WTC11 (cell line): ENCODE measurements at places on chromosomes 2 and 18.

DNA sequence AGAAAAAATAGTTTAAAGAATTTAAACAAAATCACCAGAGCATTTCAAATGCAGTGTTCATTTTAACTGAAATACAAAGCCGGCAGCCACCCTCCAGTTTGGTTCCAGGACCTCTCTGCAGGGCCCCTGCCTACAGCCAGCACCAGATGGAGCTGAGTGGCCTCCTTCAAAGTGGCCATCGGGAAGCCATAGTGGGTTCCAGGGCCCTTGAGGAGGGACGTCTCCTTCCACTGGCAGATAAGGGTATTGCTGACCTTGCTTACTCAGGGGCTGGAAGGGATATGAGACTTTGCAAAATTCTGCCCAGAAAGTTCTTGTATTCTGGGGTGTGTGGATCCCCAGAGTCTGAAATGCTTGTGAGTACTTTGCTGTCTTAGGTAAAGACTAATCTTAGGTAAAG is 205.2 kb upstream of the APCDD1 start:
- DNase-seq = peak; percentile 36

DNA sequence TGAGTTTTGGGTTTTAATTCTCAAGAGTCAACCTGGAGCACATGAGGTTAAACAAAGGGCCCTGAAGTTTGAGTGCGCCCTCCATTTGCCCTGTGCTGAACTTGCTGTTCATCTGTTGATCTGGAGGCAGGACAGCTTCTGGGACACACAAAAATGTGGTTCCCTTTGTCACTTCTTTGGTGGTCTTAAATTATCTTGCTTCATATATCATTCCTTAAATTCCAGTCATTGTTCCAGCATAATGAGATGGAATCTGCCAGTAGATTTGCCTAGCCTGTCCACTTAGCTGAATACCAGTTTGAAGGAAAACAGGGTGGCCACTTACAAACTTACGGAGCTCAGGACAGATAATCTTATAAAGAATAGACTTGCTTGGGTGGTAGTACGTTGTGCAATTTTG is 916 bp downstream of the CETN1 start:
- DNase-seq = no peak

DNA sequence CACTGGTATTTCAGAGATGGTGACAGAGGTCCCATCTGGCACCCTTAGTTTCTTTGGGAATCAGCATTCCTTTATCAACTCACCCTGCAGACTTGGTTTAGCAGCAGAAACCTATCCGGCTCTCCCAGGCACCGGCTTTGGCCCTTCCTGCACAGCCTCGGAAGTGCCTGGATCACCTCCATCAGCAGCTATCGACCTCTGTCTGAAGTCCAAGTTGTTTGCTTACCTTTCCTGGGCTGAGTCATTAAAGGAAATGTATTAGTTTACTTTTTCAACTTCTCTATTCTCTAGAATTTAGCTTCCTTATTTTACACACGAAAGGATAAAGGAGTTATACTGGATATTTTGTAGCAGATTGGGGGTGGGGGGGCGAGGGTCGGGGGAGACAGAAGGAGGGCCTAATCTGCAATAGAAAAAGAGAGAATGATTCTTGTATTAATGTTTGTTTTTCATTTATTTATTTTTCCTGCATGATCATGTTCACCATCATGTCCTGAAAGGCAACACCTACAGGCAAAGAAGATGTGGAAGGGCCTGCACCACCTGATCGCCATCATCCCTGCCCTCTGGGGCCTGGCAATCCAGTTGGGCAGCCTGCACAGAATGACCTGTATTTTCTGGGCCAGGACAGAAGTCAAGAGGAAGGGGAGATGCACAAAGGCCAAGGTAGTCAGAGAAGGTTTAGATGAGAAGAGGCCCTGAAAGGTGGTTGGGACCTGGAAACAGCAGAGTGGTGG is 22.1 kb upstream of the MAT2A start:
- no peak for DNase-seq

DNA sequence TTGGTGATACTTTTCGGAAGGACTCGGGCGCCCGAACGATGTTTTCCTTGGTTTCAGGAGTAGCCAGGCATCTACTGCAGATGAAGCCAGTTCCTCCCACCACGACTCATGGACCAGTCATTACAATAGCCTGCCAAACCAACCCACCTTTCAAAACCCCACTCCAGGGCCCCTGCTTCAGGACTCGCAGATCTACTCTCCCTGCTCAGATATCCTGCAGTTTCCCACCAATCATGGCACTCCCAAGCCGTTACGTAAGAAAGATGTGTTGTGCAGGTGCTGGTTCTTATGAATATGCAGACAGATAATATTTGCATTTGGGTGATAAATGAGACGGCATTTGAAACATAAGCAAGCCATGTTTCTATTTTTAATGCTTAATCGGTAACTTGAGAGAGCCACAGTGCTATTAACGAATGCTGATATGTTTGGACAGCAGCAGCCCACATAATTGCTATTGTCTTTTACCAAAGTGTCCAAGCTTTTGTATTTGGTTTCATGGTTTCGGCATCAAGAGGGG is 3.5 kb upstream of the CYS1 start:
- no peak for DNase-seq

DNA sequence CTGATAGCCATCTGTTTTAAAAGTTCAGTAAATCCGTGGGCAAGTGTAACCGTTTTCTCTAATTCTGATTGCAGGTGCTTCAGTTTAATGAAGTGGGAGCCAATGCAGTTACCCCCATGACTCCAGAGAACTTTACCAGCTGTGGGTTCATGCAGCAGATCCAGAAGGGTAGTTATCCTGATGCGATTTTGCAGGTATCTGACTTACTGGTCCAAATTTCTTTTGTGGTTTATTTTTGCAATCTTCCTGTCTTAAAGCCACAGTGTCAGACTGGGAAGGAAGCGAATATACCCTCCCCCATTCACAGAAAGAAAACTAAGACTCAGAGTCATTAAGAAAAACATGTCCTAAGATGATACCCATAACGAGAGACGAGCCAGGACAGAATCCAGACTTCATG is 7.7 kb downstream of the SERPINB2 start:
- no peak for DNase-seq

- no peak for DNase-seq
Measured at GRCh38 chr2:226333388-226333787, 466.2 kb downstream of the IRS1 start.

DNA sequence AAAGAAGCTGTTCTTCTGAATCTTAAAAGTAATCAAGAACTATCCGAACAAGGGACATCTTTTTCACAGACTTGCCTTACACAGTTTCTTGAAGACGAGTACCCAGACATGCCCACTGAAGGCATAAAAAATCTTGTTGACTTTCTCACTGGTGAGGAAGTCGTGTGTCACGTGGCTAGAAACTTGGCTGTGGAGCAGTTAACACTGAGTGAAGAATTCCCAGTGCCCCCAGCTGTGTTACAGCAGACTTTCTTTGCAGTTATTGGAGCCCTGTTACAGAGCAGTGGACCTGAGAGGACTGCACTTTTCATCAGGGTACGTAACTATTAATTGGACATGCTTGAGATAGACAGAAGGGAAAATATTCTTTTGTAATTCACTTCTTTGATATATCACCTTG is 2.4 kb downstream of the MRPL44 start:
- no peak for DNase-seq

- DNase-seq = no peak
Measured at GRCh38 chr2:18741895-18742732, 152.7 kb upstream of the NT5C1B start.

GRCh38 chr2:191811807-191812602 is 34.9 kb downstream of the CAVIN2 start:
- DNase-seq = peak; percentile 59

GRCh38 chr2:177872286-177872685 is 200.3 kb downstream of the PDE11A start:
- no peak for DNase-seq

- DNase-seq = no peak
Measured at GRCh38 chr18:61982475-61982874, 89.7 kb upstream of the RNF152 start.

GRCh38 chr2:29660201-29660600 is 261.2 kb downstream of the ALK start:
- no peak for DNase-seq

DNA sequence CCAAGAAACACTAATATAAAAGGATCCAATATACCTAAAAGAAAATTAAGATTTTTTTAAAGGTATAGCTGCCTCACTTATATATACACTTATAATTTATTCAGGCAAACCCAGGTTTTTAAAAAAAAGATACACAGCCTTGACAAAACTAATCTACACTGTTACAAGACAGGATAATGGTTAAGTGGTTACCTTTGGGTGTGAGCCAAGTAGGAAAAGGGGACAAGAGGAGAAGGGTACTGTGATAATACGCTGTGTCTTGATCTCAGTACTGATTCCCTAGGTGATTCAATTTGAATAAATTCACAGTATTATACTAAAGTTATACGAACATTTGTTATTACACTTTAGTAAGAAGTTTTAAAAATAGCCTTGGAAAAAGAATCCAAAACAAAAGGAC is 30.6 kb downstream of the KLHL41 start:
- DNase-seq = no peak

- DNase-seq = no peak
Measured at GRCh38 chr2:204591225-204591624, 46.0 kb downstream of the PARD3B start.

GRCh38 chr2:59301466-59302402 is 1060.6 kb upstream of the FANCL start:
- DNase-seq = peak; percentile 39

GRCh38 chr2:121284463-121285449 is at the start of gene TFCP2L1:
TSS of gene TFCP2L1 (minus strand) at chr2:121285202. CDS start at chr2:121285109, 93 bp downstream.
- peak; percentile 68 for DNase-seq

DNA sequence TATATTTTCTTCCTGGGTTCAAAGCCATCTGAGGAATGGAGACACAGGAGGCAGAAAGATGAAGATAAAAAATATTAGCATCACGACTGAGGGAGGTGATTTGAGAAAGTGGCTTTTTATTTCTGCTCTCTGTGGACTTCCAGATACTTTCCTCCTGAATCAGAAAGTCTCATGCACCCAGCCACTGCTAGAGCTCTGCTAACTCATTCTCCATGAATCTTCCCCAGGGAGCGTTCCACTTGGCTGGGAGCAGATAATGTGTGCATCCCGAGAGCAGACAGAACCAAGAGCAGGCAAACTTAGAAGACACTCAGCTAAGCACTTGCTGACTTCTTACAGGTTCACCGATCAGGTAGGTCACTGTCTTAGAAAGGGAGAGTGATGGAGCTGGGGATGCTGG is 264.1 kb upstream of the THUMPD2 start:
- no peak for DNase-seq

GRCh38 chr2:191220671-191221070 is 24.5 kb upstream of the MYO1B start:
- no peak for DNase-seq

DNA sequence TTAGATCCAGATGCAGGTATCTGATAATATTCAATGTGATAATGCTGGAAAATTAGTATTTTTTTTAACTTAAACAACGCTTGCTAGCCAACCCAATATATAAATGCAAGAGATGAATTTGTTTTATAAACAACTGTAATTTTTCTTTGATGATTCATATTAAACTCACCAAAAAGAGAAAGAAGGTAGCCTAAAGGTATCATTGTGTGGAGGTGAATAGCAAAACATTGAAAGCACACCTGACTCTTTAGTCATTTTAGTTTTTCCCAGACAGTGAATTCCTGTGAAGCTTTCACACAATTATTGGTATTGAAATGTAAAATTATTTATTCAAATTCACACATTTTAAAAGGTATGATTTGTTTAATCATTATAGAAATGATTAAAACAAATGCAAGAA is 424.0 kb downstream of the NR4A2 start:
- DNase-seq = no peak

GRCh38 chr2:41710944-41711343 is 336.9 kb upstream of the PKDCC start:
- no peak for DNase-seq

GRCh38 chr2:183950673-183951072 is 647.7 kb upstream of the ZNF804A start:
- DNase-seq = no peak

DNA sequence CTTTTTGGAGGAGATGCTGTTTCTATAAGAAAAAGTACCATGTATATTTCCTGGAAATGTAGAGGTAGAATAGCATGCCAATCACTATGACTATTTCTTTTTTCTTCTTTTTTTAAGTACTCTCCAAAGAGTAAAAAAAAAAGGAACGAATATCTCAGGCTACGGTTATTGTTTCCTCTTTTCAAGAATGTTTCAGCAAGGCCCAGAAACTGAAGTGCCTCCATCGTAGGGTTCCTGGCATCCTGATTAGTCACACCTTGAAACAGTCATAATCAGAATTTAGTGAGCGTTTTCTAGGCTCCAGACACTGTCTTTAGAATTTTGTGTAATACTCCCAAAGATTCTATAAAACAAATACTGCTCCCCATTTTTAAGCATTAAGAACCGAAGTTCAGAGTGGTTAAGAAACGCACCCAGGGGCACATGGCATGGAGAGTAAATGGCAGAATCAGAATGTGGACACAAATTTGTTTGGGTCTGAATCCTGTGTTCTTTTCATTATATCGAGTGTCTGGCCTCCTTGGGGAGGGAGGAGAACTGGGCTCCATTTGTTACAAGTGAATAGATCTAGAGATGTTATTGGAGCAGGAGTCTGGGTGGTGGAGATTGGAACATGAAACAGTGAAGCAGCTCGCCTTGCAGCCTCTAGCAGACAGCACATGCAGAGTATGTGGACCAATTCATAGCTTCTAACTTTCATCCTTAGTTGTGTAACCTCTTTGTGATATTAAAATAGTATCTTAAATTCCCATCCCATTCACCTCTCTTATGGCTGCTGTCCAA is 26.7 kb downstream of the ZEB2 start:
- DNase-seq = no peak

DNA sequence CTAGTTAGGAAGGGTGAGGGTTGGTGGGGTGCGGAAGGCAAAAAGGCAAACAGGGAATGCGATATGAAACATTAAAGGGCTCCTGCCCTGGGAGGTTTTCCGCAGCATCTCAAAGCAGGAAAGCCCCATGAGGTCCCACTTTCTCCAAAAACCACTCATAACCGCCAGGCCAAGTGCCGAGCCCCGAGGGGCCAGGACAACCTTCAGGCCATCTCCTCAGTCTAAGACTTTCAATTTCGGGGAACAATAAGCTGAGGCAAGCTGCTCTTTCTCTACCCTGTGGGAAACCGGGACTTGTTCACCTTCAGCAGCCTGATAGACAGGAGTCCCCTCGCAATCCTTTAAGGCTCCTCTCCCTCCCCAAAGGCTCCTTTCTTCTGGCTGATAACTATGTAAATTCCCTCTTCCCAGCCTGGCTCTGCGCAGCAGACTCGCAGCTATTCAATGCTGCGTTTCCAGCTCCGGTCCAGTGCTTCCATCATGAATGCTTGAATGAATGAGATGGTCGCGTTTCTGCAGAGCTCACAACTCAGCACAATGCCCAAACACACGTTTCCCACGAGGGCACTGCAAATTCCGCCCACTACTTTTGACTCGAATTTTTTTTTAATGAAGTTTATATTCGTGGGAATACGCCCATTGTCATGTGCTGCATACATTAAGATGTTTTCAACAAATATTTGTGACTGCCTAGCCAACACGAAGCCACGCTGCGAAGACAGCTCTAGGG is 1.4 kb downstream of the LAMA1 start:
- peak; percentile 27 for DNase-seq

DNA sequence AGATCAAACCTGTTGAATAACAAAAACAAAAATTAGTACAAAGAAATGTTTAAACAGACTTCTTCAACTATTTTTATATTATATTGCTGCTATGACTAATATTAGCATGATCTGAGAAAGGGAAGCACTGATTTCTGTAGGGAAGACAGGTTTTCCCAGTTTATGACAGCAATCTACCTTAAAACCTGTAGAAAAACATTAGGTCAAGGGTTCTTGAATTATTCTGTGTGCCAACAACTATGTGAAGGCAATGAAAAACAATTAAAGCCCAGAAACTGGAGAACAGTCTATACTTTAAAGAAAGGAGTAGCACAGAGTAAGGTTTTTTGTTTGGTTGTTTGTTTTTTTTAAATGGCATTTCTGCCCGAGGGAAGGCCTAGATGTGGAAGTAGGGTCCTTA is 23.3 kb downstream of the PUM2 start:
- DNase-seq = no peak
